NT2/D1 (cell line): ENCODE measurements at places on chromosomes 2 and 18.

DNA sequence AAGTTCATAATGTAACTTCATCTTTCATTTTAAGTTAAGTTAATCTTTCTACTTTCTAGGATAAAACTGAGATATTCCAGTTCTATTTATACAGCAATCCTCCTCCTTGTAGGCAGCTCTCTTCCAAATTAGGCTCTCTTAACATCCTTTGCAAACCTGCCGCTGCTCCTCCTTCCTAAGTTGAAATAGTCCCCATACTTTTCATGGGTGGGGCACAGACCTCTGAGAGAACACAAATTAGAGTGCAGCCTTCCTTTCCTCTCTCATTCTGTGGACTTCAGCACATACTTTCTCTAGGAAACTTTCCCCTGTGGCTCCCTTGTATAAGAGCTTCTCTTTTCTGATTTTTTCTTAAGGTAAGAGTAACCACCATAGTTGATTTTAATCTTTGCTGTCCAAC, 28.3 kb downstream of the TWSG1 start:
- no peak for DNase-seq

GRCh38 chr2:109139002-109139401, 10.0 kb downstream of the SH3RF3 start:
- DNase-seq = no peak

DNA sequence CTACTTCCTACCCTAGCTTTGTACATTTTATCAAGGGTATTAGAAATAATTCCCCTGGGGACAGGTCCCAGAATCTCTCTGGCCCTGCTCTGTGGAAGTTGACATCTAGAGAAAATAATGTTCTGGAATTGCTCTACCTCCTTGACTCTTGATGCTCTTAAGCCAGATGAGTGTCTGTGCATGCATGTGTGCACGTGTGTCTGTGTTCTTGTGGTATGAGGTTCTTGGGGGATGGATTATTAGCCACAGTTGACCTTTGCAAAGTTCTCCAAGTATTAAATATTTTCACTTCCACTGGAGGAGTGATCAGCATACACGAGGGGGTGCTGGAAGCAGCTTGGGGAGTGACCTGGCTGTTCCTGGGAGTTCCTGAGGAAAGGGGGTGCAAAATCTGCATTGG, 61.2 kb upstream of the PELI1 start:
- DNase-seq = no peak

DNA sequence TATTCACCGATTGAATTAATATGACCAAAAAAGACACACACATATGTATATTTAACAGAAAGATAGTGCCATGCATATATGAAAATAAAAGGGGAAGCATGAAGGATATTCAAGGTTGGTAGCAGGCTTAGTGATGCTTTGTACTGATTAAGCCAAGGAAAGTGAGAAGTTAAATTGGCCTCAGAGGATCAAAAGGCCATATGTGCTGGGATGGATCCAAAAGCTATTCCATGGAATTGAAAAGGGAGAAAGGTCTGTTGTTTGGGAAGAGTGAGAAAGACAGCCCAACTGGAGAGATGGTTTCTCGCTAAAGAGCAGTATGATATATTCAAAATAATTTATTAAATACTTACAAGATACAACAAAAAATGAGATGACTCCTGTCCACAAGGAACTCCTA, 65.9 kb downstream of the INSIG2 start:
- no peak for DNase-seq

- no peak for DNase-seq
Measured at GRCh38 chr18:28109781-28110560, 67.0 kb downstream of the CDH2 start.

DNA sequence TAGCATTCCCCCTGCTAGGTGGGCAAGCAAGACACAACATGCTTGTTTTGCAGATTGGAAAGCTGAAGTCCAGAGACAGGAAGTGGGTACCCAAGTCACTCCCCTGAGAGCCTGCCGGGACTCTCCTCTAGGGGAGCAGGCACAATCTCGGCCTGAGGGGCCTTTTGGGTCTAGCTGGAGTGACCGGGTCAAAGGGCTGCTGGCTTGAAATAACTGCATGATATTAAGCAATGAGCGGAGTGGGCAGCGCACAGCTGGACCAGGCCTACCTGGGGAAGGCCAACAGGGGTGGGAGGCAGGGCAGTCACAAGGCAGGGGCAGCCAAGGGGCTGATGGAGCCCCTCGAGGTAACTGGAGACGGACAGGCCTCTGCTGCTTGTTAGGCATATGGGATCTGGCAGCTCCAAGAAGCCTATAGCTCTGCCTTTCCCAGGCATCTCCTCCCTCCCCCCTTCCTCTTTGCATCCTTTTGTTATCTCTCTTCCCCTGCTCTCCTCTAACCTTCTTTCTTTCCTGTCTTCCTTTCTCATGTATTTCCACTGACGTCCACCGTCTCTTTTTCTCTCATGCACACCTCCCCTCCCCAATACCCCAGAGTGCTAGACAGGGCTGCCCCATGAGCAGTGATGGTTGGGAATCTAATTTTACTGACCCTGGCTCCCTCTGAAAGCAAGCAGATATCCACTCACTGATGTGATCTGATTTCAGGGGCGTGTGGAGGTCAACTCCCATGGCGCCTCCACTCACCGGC, 237.5 kb downstream of the LOXHD1 start:
- no peak for DNase-seq

- DNase-seq = no peak
Measured at GRCh38 chr18:52337276-52337675, 2.7 kb upstream of the DCC start.
